CMK (cell line): ENCODE measurements at places on chromosomes 5 and 9.

DNA sequence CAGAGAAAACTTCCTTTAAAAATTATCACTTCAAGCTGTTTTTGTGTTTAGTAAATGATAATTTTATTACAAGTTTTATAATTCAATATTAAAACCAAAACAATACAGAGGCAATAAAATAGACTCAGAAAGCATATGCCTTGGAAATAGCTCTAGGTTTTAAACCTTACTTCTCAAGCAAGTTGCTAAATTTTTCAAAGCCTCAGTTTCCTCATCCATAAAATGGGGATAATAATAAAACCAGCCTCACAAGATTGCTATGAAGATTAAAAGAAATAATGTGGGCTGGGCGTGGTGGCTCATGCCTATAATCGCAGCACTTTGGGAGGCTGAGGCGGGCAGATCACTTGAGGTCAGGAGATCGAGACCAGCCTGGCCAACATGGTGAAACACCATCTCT is 62.8 kb downstream of the TTLL11 start:
- DNase-seq, result no peak

GRCh38 chr5:606526-607399 is 5.4 kb upstream of the CEP72 start:
- no peak for DNase-seq

DNA sequence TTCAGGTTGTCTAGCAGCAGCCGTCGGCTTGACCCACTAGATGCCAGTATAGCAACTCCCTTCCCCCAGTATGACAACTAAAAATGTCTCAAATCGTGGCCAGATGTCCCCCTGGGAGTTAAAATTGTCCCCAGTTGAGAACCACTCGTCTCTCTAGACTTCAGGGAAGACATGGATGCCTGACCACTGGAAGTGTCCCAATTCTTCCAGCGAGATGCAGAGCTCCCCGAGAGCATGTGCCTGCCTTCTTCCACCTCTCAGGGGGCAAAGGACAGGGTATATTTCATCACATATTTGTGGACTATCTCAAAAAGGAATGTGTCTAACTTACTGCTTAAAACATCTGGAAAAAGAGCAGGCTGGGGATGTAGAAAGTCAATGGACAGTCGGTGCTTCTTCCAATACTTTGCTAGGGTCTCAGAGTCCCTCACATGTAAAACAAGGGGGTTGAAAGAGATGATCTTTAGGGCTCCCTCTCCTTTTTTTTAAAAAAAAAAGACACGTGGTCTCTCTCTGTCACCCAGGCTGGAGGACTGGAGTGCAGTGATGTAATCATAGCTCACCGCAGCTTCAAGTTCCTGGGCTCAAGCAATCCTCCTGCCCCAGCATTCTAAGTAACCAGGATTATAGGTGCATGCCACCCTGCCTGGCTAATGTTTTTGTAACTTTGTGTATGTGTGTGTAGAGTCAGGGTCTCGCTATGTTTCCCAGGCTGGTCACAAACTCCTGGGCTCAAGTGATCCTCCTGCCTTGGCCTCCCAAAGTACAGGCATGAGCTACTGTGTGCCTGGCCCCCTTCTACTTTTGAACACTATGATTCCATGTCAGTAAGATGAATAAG is 190.6 kb downstream of the DAB2IP start:
- no peak for DNase-seq

DNA sequence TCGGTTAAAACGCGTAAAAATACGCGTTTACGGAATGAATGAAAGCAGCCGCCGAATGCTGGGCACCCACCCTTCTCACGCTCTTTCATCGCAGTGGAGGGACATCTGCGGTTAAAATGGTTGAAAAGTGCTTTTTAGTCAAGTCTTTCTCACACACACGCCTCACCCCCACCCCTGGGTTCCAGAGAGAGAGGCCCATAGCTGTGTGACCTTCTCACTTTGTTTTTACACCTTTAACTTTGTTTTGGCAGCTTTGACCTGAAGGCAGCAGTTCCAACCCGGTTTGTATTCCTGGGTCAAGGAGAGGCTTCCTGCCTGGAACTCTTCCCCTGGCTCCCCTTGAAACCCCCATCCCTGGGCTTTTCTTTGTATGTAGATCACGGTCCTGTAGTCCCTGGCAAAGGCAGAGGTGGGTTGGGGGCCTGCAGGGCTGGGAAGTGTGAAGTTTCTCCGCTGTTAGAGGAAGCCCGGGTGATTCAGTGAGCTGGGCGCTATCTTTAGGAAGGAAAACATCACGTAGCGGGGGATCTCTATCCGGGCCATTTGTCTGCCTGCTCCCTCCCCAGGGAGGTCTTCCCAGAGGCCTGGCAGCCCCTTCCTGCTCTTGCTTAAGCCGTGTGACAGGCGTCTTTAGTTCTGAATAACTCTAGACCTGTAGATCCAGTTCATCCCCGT is 29.6 kb downstream of the SPRY4 start:
- no peak for DNase-seq

- no peak for DNase-seq
Measured at GRCh38 chr5:180193749-180194375, 15.1 kb downstream of the RASGEF1C start.

GRCh38 chr9:130288926-130289690 is 23.5 kb downstream of the HMCN2 start:
- DNase-seq, result no peak

- no peak for DNase-seq
Measured at GRCh38 chr5:141848744-141849414, 29.3 kb downstream of the PCDH1 start.

DNA sequence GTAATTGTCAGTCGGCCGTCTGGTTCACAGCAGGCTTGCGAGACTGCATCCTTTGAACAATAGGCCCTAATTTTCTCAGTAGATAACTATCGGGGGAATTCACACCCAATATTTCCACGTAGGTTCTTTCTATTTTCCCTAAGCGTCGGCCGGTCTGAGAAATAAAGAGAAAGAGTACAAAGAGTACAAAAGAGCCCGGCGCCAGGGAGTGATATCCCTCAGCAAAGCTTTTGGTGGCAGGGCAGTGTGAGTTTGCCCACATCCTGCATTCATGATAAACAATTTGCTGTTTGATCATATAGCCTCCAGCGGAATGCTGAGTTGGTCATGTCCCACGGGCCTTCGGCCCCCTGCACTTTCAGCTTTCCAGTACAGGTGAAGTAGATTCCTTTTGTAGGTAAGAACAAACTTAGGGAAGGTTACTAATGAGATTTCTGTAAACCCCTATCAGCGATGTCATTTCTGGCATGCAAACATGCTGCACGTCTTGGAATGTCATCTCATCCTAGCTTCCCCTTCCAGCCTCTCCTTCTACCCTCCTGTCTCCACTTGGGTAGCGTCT is 4.7 kb upstream of the PTGR1 start:
- no peak for DNase-seq

- no peak for DNase-seq
Measured at GRCh38 chr5:61333954-61334867, 2.2 kb downstream of the ZSWIM6 start.

- no peak for DNase-seq
Measured at GRCh38 chr9:77743386-77743785, 95.3 kb upstream of the GNA14 start.

GRCh38 chr9:91034976-91035824 is 233.6 kb downstream of the SYK start:
- no peak for DNase-seq

DNA sequence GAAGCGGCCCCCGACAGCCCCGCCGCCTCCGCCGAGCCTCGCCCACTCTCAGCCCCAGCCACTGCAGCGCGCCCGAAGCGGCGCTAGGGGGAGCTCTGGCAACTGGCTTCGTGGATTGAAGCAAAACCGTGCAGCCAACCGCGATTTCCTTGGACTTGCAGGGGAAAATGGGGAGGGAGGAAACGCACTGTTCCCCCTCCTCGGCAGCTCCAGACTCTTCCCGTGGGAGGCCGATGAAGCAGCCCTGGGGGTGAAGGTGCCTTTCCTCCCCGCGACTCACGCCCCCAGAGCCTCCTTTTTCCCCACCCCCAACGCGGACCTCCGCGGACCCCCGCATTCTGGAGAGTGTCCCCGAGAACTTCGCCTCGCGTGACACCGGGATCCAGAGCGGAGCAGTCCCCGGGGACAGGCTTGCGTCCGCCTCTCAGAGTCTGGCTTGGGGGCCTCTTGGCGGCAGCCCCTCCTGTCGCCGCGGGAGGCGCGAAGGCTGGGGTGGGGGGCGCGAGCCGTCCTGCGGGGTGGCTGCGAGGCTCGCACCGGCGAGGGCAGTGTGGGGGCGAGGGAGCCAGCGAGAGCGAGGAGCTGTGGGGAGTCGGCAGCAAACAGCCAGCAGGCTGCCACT is 3.8 kb downstream of the IER5L start:
- DNase-seq, result peak; percentile 58
